ENCODE measurements at places on chromosomes 12 and 14.

- DNase-seq, result no peak
Observed at GRCh38 chr14:65098586-65098985, 3.7 kb downstream of the MAX start.

DNA sequence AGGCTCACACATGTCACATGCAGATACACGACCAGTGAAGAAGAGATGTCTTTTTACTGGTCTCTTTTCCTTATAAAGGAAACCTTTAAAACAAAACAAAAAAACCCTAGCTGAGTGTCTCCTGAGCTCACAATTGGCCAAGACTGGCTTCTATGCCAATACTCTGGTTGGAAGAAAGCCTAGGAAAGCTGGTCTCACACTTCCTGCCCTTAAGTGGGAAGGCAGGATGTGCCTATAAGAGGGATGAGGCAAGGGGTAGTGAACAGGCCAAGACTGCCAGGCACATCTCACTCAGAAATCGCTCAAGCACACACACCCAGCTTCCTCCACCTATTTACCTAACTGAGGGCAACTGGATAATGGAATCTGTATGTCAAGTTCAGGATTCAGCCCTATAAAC is 50.0 kb downstream of the SOCS2 start:
- DNase-seq, result no peak

DNA sequence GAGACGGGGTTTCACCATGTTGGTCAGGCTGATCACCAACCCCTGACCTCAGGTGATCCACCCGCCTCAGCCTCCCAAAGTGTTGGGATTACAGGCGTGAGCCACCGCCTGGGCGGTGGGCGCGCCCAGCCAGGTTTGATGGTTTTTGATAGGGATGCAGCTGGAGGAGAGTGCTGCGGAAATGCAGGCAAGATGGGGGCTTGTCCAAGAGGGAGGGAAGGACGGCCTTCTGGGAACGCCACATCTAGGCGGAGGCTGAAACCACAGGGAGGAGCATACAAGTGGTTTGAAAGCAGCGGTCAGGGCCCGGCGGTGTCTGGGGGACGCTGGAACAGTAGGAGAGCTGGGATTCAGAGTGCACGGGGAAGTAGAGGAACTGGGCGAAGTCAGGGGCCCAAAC is 134.6 kb downstream of the VRK1 start:
- DNase-seq, result no peak

DNA sequence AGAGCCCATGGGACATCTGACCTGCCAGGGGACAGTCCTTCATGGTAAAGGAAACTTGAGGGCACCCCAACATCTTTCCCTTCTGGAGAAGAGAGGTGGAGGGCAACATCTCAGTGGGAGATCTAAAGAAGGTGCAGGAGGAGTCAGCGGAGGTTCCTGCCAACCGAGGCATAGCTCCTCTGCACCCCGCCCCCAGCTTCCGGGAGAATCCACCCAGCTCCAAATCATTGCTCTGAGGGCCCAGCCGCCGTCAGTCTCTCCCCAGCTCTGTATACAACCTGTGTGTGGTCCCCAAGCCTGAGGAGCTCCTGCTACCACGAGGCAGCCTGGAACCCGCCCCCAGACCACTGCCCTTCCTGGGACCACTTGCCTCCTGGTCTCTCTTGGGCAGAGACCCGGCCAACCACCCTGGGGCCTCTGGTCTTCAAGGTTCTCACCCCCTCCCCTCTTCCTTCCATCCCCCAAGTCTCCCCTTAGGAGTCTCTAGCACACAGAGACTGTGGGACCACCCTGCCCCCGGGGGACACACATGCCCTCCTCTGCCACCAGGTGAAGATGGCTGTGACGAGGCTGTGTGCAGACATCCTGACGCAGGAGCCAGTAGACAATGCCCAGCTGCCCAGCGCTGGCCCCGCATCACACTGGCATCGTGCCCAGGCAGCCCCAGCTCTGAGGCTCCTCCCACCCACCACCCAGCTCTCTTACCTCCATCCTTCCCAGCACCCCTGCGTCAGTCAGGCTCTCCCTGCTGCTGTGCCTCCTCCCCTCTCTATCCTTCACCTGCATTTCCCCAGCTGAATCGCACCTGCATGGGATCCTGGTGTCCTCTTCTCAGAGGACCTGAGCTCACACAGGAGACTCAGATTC is 13.0 kb upstream of the NUDT14 start:
- DNase-seq, result no peak

GRCh38 chr12:94405413-94406116 is 54.1 kb downstream of the CEP83 start:
- DNase-seq, result no peak

- no peak for DNase-seq
Observed at GRCh38 chr12:131831635-131832041, 3.4 kb downstream of the MMP17 start.

DNA sequence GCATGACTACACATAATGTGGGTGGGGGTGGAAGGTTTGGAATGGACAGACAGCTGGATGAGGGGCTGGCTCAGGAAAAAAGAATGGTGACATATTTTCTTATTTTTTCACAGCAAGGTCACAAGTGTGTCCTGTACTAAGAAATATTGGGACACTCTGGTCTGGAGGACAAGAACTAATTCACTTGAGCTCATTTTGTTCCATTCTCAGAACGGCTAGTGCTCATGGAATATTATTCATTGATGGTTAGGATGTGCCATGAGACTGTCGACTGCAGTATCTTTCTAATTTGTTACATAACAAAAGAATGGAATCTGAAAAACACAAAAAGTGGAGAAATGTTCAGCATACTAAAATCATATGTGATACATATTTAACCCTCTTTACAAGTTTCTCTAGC is 149.5 kb downstream of the BMP4 start:
- DNase-seq, result no peak

GRCh38 chr14:68781161-68782021 is 11.5 kb downstream of the ZFP36L1 start:
- DNase-seq, result no peak

DNA sequence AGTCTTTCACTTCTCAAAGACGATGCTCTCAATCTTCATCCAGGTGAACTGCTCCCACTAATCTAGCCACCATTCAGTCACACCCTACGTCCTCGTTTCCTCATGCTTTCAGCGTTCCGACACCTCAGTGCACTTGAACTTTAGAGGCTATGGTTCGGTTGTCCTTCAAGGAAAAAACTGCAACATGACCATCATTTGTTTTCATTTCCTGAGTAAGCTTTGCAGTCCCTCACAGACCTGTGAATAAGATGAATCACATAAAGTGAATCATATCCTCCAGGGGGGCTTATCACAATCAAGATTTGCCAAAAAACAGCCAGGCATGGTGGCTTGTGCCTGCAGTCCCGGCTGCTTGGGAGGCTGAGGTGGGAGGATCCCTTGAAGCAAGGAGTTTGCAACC is 80.2 kb downstream of the TMCC3 start:
- DNase-seq, result no peak

DNA sequence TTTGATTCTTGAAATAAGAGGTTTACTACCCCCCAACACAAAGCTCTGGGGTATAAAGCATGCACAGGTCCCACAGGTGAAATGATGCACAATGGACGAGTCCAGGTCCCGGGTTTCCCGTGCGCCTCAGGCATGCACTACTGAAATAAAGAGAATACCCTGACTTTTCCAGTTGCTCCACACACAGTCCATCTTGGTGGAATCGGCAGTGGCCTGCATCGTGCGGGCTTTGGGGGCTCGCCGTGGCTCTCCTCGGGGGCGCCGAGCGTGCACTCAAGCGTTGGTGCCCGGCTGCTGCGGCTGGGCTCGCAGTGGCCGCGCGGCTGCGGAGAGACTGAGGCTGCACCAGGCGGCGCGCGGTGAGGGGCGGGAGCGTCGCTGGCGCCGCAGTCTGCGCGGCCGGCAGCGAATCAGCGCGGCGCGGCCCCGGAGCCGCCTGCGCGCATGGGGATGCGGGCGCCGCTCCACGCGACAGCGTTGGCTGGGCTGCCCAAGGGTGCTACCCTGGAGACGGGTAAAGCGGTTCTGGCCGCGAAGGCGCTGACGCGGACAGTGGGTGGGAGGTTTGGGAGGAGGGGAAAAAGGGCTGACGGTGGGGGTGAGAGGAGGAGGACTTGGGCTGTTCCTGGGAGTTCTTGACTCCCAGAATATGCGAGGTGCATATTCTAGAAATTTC is 53.8 kb upstream of the CCDC175 start:
- DNase-seq, result no peak

GRCh38 chr14:95664546-95664945 is 21.7 kb upstream of the TCL1B start:
- DNase-seq, result no peak

DNA sequence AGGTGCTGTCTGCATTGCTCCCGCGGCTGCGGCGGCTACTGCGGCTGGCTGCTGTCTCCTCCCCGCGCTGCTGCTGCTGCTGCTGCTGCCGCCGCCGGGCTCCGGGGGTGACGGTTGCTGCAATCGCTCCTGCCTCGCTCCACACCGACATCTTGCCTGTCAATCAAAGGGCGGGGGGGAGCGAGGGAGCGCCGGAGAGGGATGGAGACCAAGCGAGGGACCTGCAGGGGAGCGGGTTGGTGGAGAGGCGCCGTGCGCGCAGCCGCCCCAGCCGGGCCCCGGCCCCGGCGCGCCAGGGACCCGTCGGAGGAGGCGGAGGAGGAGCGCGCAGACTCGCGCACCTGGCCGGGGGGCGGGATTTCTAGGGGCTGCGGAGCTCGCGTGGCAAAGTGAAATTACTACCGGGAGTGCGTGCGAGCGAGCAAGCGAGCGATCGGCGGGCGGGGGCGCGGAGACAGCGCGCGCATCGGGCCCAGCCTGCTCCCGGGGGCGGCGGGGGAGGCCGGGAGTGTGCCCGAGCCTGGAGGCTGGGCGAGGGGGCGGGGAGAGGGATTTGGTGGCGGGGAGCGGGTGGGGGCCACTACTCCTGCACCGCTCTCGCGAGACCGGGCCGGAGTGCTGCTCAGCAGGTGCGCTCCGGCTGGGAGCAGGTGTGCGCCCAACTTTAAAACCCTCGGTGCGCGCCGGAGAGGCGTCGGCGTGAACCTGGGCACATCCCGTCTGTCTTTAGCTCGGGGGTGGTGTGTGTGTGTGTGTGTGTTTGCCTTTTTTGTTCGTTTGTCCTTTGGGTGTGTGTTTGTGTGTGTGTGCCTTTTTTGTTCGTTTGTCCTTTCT is at the start of gene KSR2:
KSR2 (minus strand) TSS at position 165 of the 834 bp plus-strand sequence. CDS start 735 bp downstream, outside the sequence.
- DNase-seq, result peak; percentile 62

GRCh38 chr14:93952829-93953228 is 23.5 kb downstream of the ASB2 start:
- no peak for DNase-seq

DNA sequence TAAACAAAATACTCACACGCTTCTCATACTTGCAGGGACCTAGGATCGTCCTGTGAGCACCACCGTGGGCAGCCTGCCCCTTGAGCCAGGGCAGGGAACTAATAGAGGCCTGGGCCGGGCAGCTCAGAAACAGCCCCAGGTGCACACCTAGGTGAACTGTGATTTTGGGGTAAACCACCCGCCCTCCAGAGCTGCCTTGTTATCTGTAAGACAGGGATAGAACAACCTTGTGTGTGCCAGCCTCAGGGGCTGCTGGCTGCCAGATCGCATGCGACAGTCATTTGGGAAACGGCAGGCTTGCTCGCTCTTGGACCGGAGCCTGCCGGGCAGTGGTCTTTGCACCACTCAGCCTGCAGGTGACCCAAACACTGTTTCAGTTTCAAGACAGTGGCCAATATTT is 86.8 kb downstream of the ADGRD1 start:
- DNase-seq, result no peak

DNA sequence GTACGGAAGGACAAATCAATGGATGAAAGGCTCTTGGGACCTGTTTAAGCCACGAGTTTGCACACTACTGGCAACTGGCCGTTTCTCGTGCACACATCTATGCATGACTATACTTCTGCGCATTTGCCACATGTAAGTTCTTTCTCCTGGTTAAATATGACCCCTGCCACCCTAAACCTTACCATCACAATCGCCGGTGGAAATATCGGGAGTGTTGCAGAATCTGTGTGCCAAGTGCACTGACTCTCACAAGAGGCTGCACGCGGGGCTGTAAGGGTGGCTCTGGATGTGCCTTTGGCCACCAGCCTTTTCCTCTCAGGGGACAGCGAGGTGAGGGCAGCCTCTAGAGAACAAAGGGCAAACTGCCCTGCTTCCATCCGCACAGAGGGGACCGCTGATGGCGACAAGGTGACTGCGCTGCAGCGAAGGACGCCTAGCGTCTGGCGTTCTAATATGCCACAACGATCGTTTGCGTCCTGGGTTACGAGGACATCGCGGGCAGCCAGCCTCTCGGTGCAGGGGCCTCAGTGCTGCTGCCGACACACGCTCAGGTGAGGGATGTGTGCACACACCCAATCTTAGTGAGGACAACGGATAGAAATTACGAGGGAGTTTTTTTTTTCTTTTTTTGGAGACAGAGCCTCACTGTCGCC is 232.2 kb downstream of the PCNX1 start:
- no peak for DNase-seq

GRCh38 chr12:39502726-39503125 is 59.8 kb upstream of the KIF21A start:
- DNase-seq, result no peak

GRCh38 chr12:40921563-40922163 is 229.4 kb downstream of the CNTN1 start:
- DNase-seq, result no peak

GRCh38 chr14:93395231-93395630 is 35.5 kb upstream of the UNC79 start:
- DNase-seq, result no peak

GRCh38 chr14:33931461-33931860 is 19.4 kb downstream of the EGLN3 start:
- DNase-seq, result no peak

DNA sequence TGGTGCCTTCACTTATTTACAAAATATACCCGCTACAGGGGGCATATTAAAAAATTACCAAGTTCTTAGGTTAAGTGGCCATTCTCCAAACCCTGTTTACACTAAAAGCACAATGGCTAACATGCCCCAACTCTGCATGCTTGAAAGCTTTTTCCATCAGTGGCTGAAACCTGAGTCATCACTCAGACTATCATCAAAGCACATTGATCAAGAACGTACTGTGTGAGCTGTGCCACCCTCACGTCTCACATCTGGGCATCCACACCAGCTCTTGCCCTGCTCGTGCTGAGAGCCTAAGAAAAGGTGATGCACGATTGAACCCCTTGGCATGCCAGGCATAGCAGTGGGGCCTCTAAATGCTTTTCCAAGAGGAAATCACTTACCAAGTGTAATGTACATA is 13.2 kb downstream of the AQP6 start:
- no peak for DNase-seq

DNA sequence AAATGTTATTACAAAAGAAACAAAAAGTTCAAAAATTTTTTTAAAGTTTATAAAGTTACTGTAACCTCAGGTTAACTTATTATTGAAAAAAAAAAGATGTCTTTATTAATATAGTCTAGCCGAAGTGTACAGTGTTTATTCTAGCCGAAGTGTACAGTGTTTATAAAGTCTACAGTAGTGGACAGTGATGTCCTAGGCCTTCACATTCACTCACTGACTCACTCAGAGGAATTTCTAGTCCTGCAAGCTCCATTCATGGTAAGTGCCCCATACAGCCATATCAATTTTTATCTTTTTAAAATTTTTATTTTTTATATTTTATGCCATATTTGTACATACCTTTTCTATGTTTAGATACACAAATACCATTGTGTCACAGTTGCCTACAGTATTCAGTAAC is 10.4 kb downstream of the ATG2B start:
- no peak for DNase-seq

GRCh38 chr12:6230321-6231110 is 30.3 kb downstream of the CD9 start:
- peak; percentile 50 for DNase-seq

Measured in stimulated activated CD4-positive, alpha-beta T cell treated with anti-CD3 and anti-CD28 coated beads, TNF-alpha, amount 100 ng/mL, for 24 hours (primary cell).